ENCODE measurements at places on chromosomes 3 and 15. TPM values are rescaled to one million over a fixed set of nuclear protein-coding genes. Genes with fewer than 3 reads are reported as not detected.
A peak's percentile ranks its signal among the peaks of the same experiment; 100 is the strongest.

DNA sequence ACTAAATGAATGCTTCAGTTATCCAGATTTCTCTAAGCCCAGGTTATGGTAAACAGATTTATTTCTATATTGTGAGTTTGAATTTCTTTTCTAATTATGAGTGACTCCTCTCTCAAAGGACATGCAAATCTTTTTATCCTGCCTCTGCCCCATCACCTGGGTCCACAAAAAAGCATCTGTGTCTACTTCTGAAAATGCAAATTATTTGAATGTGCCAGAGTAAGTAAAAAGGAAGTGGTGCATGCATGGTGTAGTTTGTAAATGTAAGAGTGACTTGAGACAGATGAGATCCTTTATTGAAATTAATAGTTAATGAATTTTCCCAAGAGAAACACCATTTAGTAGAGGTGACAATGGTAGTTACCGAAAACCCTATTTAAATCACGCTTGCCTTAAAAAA lies 26.9 kb downstream of the MCTP2 start:
- DNase-seq: no peak

- DNase-seq: no peak
These were observed 9.0 kb upstream of the STRIT1 start for GRCh38 chr3:155302481-155302880.

- no peak for DNase-seq
These were observed 61.4 kb downstream of the GLB1 start for GRCh38 chr3:33035596-33035995.

DNA sequence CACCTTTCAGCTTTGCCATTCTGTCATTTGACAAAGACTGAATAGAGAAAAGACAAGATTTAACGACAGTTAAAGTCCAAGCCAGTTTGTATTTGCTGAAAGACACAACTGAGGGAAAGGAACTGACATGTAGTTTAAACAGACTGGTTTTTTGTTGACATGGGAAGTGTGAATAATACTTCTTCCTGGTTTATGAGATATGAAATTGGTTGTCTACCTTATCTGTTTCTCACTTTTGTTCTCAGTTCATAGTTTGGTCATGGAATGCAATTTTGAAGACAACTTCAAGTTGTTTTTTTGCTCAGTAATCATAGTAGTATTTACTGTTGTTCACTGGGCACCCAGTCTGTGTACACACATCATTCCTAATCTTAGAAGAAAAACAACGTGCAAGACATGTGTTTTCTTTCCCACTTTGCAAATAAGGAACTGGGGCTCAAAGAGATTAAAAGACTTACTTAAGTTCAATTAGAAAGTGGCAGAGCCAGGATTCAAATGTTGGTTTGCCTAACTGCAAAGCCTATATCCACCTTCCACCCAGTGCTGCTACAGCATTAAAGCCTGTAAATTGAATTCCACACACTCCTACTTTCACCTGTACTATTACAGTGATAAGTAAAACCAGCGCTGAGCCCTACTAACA lies 103.5 kb downstream of the LPP start:
- DNase-seq: no peak

- peak; percentile 68 for DNase-seq
These were observed 154.6 kb downstream of the POLR2M start for GRCh38 chr15:57861034-57861638.

- peak; percentile 55 for DNase-seq
These were observed 19.0 kb downstream of the CGNL1 start for GRCh38 chr15:57395292-57395691.

DNA sequence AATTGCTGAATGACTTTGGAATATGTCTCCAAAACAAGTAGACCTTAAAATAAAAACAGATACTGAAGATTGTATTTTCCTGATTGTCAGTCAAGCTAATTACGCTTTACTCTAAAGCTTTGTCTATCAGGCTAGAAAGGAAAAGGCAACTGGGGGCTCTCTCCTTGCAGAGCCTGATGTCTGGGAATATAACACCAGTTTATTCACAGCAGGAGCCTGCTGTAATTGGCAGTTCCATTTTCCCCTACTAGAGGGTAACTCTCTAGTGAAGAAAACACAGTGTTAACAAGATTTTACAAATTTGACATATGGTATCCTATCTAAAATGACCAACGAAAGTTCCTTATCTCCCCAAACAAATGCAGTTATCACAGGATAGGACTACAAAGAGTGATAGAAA lies 158.8 kb downstream of the PDZRN3 start:
- DNase-seq: no peak

- DNase-seq: no peak
These were observed 655 bp upstream of the RAB11A start for GRCh38 chr15:65868546-65869125.

DNA sequence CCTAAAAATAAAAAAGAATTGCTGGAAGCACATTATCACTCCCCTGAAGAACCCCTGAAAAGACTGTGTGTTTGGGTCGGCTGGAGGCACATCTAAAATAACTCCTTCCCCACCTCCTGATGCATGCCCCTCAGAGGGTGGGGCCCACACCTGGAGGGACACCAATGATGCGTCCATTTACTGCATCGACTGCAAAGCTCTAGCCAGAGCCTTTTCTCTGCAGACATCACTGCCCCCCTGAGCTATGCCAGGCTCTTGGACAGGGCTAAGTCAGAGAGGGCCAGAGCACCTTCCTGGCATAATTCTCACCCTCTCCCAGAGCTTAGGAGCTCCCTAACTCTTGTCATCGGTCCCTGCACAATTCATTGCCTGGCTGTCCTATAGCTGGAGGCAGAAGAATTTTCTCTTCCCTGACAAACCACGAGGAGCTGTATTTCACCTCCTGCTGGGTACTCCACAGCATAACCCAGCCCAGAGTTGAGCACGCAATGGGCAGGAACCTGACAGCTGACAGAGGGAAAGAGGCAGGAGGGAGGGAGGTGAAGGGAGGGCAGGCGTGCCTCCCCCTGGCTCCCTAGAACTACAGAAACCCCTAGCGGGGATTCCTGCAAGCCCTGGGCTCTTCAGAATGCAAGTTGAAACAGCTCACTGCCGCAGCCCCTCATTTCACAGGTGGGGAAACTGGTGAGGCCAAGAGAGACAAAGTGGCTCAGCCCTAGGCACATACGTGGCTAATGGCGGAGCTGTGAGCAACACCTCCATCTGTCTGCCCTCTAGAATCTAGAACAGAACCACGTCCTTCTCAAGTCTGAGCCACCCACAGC lies 46.6 kb downstream of the XXYLT1 start:
- DNase-seq: no peak

DNA sequence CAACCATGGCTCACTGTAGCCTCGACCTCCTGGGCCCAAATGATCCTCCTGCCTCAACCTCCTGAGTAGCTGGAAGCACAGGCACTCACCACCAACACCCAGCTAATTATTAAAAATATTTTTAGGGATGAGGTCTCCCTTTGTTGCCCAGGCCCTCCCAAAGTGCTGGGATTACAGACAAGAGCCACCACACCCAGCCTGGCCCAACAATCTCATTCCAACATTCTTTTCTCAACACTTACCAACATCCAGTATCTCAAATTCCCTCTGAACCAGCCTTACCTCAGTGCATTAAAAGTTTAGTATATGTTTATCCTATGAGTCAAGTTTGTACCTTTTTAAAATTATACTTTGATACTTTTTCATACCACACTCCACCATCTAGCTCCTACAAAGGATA lies 25.0 kb downstream of the ANXA2 start:
- DNase-seq: no peak

DNA sequence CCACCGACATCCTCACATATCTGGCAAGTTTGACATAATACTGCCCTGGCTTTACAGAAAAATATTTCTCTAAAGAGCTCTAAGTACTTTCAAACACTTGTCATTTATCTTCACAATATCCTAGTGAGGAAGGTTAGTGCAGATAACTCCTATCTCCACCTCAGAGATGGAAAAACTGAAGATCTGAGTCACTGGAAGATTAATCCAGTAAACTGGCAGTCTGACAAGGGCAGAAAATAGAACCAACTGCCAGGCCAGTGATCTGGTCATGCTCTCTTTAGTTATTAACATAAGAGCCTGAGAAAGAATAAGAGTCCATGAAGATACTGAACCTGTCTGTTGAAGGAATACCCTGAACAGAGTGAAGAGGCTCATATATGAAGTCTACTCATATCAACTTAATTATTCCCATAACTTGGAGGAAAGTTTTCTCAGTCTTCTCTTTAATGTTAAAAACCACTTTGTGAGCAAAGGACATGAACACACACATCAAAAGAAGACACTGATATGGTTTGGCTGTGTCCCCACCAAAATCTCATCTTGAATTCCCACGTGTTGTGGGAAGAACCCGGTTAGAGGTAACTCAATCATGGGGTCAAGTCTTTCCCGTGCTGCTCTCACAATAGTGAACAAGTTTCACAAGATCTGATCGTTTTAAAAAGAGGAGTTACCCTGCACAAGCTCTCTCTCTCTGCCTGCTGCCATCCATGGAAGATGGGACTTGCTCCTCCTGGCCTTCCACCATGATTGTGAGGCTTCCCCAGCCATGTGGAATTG lies 61.4 kb downstream of the GOLIM4 start:
- DNase-seq: no peak

DNA sequence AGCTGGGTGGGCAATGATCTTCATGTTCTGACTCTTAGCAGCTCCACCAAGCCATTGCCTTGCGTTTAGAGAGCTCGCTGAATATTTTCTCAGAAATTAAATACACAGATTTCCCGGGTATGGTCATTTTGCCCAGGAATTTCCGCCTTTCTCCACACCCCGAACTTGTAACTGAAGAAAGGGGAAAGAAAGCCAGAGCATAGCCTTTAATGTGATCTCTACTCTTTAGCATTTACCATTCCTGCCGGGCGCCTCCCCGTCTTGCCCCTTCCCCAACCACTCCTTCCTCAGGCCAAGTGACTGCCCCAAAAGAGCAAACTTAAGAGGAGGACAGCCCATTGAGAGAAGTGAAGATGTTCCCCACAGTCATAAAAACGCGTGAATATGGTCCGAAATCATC lies 53.1 kb downstream of the LMCD1 start:
- DNase-seq: no peak

DNA sequence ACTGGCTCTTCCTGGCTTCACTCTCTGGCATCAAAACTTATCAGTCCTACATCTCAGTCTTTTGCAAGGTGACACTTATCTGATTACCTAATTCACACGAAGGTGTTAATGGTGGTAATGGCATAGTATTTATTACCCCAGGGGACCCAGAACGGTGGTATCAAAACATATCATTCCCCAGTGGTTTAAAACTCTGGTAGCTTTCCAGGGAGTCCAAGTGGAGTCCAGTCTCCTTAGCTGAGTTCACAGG lies 41.3 kb downstream of the SMAD3 start:
- no peak for DNase-seq

Gene SI
- not detected for polyA plus RNA-seq

Gene ADCY5
- polyA plus RNA-seq: 4.1 TPM

Gene GRK7
- polyA plus RNA-seq: 0.11 TPM

Gene HERC2
- polyA plus RNA-seq: 30.6 TPM

Gene SV2B
- 3.9 TPM for polyA plus RNA-seq

Gene LSAMP
- 9.6 TPM for polyA plus RNA-seq

Gene RHOV
- 0.20 TPM for polyA plus RNA-seq

Gene EFCAB12
- 0.12 TPM for polyA plus RNA-seq

Gene ZMYND10
- polyA plus RNA-seq: 0.60 TPM

Gene LYZL4
- polyA plus RNA-seq: not detected

Gene FBXO22
- 29.4 TPM for polyA plus RNA-seq
